Heart left ventricle (tissue), 16 donors: ENCODE measurements at places on chromosomes 5 and 9. TPM values are rescaled to one million over a fixed set of nuclear protein-coding genes. Genes with fewer than 3 reads are reported as not detected.

DNA sequence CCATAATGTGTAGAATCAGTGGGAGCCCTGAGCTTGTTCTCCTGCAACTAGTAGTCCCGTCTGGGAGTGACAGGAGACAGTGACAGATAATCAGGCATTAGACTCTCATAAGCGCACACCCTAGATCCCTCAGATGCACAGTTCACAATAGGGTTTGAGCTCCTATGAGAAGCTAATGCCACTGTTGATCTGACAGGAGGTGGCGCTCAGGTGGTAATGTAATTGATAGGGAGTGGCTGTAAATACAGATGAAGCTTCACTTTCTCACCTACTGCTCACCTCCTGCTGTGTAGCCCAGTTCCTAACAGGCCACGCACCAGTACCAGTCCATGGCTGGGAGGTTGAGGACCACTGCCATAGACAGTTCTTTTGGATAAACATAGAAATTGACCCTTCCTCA is 188.7 kb downstream of the ROR2 start:
- H3K27me3 ChIP-seq = no peaks in the 10 kb centered on the region
- no peak overlapping the region for H3K27ac ChIP-seq
- no peaks in the 10 kb centered on the region for H3K36me3 ChIP-seq

Gene REEP2
- total RNA-seq = 11.1 TPM

DNA sequence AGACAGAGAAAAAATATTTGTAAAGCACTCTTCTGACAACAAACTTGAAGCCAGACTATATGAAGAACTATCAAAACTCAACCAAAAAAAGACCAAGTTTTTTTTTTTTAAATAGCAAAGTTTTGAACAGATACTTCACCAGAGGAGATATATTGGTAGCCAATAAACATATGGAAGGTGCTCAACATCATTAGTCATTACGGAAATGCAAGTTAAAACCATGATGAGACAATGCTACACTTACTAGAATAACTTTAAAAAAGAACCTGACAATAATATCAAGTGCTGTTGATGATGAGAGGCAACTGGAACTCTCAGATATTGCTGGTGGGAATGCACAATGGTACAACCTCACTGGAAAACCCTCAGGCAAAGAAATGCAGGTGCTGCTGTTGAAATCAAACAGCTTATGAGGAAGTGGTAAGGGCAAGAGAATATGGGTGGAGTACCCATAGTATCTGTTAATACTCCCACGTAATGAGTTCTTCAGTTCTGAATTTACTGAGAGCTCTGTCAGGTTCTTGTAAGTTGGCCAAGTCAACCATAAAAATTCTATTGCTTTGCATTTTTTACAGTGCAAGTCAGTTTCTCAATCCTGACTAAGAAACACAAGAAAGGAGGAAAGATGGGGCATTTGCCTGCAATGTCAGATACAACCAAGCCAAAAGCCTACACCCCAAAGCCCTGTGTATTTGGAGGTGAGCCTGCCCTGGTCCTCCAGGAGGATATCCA is 87.3 kb upstream of the GNAQ start:
- DNase-seq = no peak
- no peaks in the 10 kb centered on the region for H3K36me3 ChIP-seq
- no peaks in the 10 kb centered on the region for H3K27me3 ChIP-seq
- H3K4me1 ChIP-seq = peaks cover 3% of the 10 kb centered on the region

Gene ISCA1
- 104 TPM for total RNA-seq

Gene PHYHD1
- 22.7 TPM for total RNA-seq

Gene SLC6A7
- total RNA-seq = not detected

DNA sequence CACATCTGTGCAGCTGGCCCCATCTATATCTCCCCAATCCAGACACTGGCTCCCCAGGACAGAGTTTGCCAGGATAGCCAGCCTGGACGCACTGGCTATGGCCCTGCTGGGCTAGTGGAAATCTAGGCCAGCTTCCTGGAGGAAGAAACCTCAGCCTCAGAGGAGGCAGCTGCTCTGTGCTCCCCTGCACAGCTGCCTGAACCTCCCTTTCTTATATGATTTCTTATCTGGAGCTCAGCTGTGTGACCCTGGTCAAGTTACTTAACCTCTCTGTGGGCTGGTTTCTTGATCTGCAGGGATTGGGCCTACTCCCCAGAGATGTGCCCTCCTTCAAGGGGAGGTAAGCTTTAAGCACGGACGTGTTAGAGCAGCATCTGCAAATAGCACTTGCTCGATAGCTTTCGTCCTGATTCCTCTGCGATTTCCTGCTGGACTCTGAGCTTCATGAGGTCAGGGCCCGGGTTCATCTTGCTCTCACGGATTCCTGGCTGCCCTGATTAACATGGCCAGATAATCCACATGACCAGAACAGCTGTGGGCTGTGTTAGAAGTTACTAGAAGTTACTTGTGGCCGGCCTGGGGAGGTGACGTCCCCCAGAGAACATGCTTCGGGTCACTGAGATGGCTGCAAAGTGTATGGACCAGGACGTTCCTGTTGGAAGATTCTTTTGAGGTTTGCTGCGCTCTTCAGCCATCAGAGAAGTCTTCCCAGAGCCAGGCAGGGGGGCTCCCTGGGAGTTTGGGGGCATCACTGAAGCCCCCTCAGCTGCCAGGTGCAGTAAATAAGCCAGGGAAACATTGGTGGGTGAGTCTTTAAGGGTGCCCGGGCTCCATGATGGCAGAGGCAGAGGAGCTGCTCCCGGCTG is 14.5 kb downstream of the C9orf50 start:
- H3K27ac ChIP-seq = peak overlapping the region; percentile 98
- no peaks in the 10 kb centered on the region for H3K4me1 ChIP-seq
- peak; percentile 71 for DNase-seq
- no peak overlapping the region for H3K4me3 ChIP-seq

GRCh38 chr9:136901516-136902258 is 15.4 kb downstream of the TRAF2 start:
- H3K27me3 ChIP-seq = no peaks in the 10 kb centered on the region
- H3K4me1 ChIP-seq = peaks cover 26% of the 10 kb centered on the region
- H3K27ac ChIP-seq = peak overlapping the region; percentile 83
- H3K4me3 ChIP-seq = no peak overlapping the region
- DNase-seq = peak; percentile 46
- peaks cover 37% of the 10 kb centered on the region for H3K36me3 ChIP-seq
